NCI-H2171 (cell line): ENCODE measurements at places on chromosomes 13 and 19.
A peak's percentile ranks its signal among the peaks of the same experiment; 100 is the strongest.

GRCh38 chr19:2636141-2636896, 66.2 kb downstream of the GNG7 start:
- DNase-seq = no peak

- DNase-seq = no peak
Observed at GRCh38 chr13:98509271-98510155, 67.4 kb downstream of the STK24 start.

DNA sequence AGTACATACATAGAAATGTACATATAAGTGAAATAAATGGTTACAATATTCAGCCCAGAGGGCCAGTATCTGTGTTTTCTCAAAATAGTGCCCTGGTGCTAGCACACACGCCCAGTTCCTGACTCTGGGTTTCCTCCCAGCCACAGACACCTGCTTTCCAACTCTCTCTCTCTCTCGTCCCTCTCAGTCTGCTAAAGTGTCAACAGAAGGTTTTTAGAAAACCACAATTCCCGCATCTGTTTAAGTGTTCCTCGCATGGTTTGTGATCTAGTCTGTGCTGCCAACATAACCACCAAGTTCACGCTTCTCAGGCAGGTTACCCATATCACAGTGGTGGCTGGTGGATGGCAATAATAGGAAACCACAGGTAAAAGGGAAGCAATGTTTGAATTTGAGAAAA, 17.8 kb upstream of the UPF3A start:
- DNase-seq = no peak

DNA sequence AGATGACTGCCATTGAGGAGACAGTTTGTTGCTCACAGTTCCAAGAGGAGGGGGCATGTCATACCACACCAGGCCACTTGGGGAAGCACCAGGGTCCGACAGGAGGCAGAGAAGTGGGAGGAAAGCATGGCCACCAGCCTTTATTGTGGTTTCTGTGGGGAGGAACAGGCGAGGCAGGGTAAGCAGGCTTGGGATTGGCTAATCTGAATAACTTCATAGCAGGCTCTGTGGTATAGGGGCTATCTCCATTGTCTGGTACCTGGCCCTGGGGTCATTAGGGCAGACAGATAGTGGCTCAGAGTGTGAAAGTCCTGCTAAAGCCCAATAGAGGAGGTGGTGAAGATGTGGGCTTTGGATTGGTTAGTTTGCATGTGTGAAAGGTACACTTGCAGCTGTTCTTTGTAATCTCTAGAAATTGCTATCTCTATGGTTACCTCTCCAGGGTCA, 35.5 kb downstream of the CBY2 start:
- no peak for DNase-seq

GRCh38 chr13:25980255-25980654, 71.6 kb downstream of the SHISA2 start:
- no peak for DNase-seq

- DNase-seq = no peak
Observed at GRCh38 chr19:48910803-48911202, 10.7 kb downstream of the NUCB1 start.

DNA sequence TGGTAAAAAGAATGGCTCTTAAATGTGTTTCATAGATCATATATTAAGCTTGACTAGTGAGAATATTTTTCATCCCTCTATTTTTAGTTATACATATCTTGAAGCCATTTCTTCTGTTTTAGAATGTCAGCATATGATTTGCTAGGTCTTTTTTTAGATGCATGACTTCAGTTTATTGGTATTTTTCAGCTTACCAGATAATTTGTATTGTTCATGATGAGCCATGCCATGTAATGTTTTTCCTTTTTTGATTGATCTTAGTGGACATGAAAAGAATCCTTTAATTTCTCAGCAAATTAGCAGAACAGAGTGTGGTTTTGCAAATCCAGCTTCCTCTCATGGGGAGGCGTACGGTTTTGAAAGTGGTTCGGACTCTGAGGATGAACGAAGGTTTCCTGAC, 168.5 kb downstream of the LMO7 start:
- no peak for DNase-seq

GRCh38 chr13:51942189-51942588, 69.1 kb downstream of the ATP7B start:
- DNase-seq = no peak

DNA sequence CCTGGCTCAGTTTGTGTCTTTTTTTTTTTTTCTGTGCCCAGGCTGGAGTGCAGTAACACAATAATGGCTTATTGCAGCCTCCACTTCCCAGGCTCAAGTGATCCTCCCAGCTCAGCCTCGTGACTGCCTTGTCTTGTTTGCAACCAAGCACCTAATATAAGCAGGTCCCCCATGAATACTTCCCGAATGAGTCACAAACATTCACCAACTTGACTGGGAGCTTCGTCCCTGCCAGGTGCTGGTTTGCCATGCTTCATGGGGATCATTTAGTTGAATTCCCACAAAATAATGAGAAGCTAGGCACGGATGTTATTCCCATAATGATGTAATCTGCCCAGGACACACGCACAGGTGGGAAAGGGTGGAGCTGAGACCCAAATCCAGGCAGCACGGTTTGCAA, 176.5 kb downstream of the CACNA1A start:
- DNase-seq = no peak

- no peak for DNase-seq
Observed at GRCh38 chr13:30334663-30335386, 27.5 kb upstream of the KATNAL1 start.

DNA sequence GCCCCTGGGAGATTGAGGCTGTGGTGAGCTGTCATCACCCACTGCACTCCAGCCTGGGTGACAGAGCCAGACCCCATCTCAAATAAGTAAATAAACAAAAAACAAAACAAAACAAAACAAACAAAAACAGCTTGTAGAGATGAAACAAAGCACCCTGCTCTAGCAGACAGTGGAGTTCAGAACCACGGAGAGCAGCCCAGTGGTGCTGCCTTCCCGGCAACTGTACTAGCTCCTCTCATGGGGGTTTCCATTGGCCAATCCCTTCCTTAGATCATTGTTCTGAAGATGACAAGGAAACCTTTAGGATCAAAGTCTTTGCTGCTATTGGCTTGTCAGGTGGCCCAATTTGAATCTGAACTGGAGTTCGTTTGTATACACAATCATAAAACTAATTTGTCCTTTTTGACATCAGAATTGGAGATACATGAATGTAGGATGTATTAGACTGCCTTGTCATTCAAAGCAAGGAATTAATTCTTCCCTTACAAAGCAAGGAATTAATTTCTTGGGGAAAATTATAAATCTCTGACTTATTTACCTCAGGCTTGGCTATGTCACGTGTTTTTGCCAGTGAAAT, 19.7 kb upstream of the SYCN start:
- DNase-seq = no peak

GRCh38 chr19:611481-611868, 21.8 kb downstream of the HCN2 start:
- no peak for DNase-seq

GRCh38 chr13:29587645-29588044, 7.8 kb downstream of the SLC7A1 start:
- DNase-seq = no peak

GRCh38 chr19:1855040-1855827, 7.0 kb upstream of the REXO1 start:
- DNase-seq = peak; percentile 90

- DNase-seq = no peak
Observed at GRCh38 chr19:23887642-23888041, 27.0 kb upstream of the ZNF726 start.

DNA sequence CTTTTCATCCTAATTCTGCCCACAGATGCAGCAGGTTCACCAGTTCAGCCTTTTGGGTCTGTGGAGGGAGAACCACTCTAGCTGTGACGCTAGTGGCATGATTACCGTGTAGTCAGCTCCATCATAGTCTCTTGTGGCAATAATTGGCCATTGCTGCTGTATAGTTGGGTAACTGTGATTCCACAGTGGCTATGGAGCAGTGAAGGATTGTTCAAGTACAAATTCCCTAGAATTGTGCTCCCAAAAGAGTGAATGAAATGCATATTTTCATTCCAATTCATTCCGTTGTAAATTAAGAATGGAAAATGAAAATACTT, 856 bp downstream of the TEX26 start:
- DNase-seq = no peak

DNA sequence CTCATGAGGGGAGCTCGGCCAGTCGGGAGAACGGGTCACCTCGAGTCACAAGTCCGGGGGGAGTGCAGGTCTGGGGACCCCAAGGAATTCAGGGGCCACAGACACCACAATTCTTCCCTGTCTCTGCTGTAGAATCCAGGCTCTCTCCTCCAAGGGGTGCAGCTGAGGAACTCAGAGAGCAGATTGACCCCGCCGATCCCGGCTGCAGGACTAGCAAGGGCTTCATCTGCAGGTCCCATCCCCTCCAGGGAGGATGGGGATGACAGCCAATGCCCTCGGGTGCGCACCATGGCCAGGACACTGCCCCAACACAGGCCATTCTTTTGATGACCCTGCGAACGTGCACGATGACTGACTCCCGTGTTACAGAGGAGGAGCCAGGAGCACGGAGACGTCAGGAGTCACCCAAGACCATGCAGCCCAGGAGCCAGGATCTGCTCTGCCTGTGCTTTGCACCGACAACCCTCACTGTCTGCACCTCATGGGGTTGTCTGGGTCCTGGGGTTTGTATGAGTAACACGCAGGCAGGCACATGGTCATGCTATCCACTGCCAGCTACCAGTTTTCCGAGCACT, 48.5 kb upstream of the TUBGCP3 start:
- DNase-seq = no peak

DNA sequence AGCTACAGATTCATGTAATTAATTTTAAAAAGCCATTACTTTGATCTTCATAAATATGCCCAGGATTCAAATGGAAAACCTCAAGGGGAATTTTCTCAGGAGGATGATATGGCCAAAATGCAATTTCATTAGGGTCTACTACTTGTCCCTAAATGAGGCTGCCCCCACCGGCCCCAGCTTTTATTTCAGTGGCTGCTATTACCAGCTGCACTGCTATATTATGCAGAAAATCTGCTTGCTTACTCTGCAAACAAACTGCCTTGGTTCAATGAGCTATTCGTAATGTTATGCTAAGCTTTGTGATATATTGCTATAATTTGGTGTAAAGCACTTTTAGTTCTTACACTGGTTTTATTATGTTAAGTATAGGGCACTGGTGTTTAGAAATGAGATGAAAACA, 137.3 kb upstream of the TMTC4 start:
- no peak for DNase-seq

- no peak for DNase-seq
Observed at GRCh38 chr19:13260883-13261653, 110.9 kb downstream of the IER2 start.

DNA sequence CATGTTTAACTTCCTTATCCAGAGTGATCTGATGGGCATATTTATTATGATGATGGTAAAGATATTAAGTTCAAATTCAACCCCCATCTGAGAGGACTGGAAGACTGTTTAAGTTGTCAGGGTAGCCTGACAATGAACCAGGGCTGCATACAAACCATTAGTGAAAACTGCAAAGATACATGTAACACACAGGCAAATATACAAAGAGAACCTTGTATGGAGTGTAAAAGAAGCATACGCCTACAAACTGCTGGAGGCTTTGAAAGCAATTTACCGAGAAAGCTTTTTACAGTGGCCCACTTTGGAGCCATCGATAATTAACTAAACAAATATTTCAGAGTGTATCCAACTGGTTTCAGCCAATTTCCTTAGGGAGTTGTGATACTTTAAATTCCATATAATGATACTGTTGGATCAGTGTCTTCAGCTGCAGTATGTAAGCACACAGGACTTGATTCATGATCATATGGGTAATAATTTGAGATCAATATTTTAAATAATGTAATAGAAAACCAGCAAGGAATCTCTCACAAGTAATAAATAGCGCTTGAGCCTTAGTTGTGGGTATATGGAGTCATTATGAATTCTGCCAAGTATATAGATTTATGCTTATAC, 231.5 kb upstream of the SPRY2 start:
- DNase-seq = no peak

DNA sequence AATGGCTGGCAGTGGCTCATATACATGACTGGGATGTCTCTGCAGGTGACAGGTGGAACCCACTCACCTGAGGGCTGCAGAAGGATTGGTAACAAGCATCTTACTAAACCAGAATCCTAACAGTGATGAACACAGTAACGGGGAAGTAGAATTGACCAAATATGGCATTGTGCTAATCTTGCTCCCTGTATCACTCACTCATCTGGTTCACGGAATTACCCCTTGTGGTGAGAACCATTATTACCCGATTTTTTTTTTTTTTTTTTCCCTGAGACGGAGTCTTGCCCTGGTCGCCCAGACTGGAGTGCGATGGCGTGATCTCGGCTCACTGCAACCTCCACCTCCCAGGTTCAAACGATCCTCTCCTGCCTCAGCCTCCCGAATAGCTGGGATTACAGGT, 69.5 kb downstream of the PTPRS start:
- no peak for DNase-seq

DNA sequence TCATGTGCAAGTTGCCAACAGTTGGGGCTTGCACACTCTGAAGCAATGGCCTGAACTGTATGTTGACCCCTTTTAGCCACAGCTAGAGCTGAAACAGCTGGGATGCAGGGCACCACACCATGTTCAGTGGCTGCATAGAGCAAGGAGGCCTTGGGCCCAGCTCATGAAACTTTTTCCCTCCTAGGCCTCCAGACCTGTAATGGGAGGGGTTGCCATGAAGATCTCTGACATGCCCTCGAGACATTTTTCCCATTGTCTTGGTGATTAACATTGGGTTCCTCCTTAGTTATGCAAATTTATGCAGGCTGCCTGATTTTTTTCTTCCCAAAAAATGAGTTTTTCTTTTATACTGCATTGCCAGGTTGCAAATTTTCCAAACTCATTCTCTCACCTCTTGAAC, 165.1 kb upstream of the PRR20A start:
- no peak for DNase-seq

DNA sequence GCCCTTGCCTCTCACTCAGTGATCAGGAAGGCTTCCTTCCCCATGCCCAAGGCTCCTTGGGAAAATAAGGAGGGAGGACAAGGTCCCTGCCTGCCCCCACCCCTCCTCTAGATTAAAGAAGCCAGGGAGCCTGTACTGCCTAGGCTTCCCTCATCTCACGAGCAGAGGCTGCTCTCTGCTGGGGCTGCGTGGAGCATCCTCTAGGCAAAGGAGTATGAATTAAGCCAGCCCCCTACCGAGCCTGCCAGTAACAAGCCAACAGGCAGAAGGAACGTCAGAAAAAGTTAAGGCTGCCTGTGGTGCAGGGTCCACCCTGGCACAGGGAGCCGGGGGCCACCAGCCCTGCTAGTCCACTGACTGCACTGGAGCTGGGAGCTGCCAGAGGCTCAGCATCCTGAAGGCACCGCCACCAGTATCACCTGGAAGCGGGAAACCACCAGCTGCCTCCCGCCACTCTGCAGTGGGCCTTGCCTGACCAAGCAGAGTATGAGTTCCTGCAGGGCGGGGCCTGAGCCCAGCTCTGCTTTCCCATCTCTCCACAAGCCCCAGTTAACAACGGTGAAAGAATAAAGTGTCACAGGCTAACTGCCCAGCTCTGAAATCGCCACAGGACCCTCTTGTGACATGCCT, 6.8 kb downstream of the NAPA start:
- peak; percentile 54 for DNase-seq

GRCh38 chr13:23583491-23583890, 13.3 kb downstream of the TNFRSF19 start:
- DNase-seq = no peak
